ENCODE measurements at places on chromosomes 6 and 20.

GRCh38 chr6:88367248-88367647 is 201.1 kb upstream of the CNR1 start:
- DNase-seq: no peak

GRCh38 chr6:34928695-34929094 is 39.6 kb downstream of the ANKS1A start:
- DNase-seq: no peak

DNA sequence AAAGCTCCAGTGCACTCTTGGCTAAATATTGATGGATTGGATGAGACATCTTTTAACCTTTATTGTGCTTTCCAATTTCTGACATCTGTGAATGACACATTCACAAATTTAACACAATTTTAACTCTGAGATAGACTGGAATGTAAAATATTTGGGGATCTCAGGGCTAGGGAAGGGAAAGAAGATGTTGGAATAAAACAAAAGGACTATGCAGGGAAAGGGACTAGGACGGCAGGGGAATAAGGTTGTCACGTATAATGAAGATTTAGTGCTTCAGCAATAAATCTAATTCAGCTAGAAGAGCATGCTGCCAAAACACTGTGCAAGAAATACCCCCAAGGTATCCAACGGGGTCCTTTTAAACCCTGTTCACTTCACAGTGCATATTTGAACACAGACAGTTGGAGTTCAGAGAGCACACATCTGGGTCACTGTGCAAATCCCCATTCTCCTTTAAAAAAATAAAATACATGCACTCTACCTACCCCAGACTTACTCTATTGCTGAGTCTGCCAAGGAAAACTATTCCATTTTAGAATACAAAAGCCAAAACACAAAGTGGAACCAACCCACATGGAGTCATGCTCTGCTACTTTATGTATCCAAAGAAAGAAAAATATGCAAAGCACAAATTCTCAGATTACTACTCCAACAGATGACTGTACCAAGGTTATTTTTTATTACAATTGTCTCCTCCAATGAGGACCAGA is 151.0 kb upstream of the RSPO3 start:
- DNase-seq: no peak

DNA sequence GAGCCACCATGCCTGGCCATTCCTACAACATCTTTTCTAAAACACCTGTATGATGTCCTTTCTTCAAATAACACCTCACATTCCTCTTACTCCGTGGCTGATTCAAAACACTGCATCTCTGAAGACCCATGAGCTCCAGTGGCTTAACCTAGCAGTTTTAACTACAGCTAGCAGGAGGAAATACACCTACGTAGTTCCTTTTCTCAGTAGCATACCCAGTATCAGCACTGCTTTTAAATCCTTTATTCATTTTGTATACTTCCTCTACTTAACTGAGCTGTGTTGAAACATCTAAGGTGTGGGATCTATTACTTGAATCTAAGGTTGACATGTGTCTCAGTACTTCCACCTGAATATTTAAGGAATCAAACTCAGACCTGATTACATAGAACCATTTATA is 113.6 kb upstream of the CCDC28A start:
- DNase-seq: no peak

- no peak for DNase-seq
Measured at GRCh38 chr6:89874438-89874837, 19.8 kb upstream of the GJA10 start.

GRCh38 chr6:16334671-16335070 is 96.3 kb downstream of the GMPR start:
- DNase-seq: no peak

DNA sequence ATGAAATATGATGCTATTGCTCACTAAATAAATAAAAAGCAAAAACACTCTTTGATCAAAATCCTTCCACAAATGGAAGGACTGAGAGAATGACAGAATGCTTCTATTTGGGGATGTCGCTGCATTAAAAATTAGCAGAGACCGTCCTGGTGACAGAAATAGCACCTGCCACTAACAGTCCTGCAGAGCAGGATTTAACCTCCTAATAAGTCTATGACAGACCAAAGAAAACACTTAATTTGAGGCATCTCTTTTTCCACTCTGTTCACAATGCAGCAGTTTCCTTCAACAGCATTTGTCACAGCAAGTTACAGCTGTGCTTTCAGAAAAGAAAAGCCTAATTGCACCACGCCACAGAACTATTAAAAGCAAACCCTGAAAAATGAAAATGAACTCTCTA is 140.6 kb upstream of the BEND6 start:
- no peak for DNase-seq

DNA sequence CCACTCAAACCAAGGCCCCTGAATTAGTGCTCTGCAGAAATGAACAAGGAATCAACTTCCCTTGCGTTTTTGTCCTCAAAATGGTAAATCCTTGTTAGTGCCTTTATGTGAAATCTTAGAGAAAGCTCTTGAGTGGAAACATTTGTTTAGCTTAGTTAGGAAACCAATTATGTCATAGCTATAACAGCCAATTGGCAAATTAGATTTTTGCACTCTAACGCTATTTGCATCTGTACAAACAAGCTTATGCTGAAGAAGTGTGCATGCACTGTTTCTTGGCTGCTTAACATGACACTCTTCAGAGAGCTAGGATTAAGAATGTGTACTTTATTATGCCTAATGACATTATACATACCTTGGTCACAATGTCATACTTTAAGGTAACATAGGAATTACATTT is 622.6 kb upstream of the SLC35B3 start:
- DNase-seq: no peak

DNA sequence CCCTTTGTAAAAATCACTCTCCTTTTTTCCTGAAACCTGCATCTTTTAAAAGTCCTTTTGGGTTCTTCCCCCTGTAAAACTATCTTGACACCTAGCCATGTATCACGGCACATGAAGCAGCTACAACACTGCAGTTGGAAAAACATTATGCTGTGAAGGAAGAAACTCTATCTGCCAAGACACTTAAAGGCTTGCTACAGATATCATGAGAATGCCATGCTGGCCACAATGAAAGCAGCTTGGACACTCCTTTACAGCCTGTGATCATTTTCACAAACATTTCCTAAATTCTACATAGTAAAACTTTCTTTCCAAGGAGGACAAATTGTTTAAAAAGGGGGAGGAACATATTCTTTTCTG is 31.8 kb downstream of the CNKSR3 start:
- DNase-seq: no peak

- DNase-seq: no peak
Measured at GRCh38 chr6:108492131-108492766, 68.5 kb upstream of the FOXO3 start.

DNA sequence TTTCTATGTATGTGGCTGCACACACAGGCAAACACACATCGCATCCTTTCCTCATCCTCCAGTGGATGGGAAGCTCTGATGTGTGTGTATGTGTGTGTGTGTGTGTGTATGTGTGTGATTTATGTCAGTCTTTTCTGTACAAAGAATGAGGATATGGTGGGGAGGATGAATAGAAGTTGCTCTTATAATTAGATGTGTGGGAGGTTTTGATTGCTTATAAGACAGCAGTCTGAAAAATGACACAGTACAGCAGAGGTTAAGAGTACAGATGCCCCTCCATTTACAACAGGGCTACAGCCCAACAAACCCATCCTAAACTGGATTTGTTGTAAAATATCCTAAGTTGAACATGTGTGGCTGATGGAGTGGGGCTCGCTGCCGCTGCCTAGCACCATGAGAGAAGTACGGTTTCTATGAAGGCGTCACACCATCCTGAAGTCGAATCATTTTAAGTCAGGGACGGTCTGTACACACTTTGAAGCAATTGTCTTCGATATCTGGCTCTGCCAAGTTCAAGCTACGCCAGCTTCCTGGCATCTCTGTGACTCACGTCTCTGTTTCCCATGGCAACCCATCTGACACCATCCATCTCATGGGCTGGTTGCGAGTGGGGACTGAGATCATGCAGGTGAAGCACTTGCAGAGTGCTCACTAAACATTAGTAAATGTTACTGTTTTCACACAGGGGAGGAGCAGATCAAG is 252.6 kb downstream of the MYLK4 start:
- DNase-seq: no peak

GRCh38 chr6:31851485-31851832 is 11.2 kb downstream of the NEU1 start:
- DNase-seq: no peak

GRCh38 chr6:20704325-20705025 is 170.2 kb downstream of the CDKAL1 start:
- no peak for DNase-seq

GRCh38 chr20:23112595-23112994 is 26.5 kb upstream of the CD93 start:
- no peak for DNase-seq

DNA sequence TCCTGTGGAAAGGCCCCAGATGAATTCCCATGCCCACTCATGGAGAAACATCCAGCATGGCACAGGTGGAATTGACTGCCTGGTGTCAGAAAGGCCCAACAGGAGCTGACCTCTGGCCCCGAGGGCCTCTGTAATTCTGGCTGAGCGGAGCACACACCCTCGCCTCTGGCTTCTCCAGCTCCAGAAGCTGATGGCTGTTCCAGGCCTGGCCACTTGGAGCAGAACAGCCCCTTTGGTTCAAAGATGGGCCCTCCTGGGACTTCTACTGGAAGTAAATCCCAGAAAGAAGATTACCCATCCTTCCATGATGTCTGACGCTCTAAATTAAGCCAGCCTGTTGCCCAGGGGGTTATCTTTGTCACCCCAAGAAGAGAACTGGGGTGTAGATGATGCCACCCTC is 275.1 kb upstream of the CDH4 start:
- no peak for DNase-seq

- DNase-seq: no peak
Measured at GRCh38 chr6:42088101-42088591, 37.8 kb downstream of the TAF8 start.

DNA sequence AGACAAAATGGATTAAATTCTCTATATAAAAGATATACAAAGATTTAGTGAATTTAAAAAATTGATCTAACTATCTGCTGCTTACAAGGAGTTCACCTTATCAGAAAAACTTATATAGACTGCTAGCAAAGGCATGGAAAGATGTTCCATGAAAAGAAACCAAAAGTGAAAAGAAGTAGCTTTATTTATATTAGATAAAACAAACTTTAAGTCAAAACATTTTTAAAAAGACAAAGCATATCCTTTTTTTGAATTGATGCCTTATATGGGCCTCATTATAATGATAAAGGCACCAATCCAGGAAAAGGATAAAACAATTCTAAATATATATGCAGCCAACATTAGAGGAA is 334.2 kb downstream of the MEI4 start:
- no peak for DNase-seq

GRCh38 chr6:47202644-47203205 is 107.0 kb downstream of the TNFRSF21 start:
- no peak for DNase-seq

DNA sequence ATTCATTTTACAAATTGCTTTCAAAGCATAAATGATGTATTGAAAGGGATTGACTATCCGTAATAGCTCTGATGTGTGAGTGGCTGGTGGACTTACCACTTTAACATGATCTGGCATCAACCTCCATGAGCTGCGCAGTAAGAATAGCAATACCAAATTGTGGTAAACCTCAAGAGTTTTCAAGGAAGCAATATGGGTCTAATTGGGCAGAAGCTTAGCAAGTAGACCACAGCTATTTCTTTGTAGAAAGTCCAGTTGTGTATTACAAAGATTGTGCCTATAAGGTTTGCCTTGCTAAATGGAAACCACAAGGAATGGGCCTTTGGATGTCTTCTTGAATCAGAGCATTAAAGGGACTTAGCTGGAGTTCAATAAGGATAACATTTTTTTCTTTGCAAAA is 736.6 kb downstream of the KIF16B start:
- no peak for DNase-seq

- no peak for DNase-seq
Measured at GRCh38 chr20:46735436-46735835, 26.0 kb downstream of the SLC2A10 start.

DNA sequence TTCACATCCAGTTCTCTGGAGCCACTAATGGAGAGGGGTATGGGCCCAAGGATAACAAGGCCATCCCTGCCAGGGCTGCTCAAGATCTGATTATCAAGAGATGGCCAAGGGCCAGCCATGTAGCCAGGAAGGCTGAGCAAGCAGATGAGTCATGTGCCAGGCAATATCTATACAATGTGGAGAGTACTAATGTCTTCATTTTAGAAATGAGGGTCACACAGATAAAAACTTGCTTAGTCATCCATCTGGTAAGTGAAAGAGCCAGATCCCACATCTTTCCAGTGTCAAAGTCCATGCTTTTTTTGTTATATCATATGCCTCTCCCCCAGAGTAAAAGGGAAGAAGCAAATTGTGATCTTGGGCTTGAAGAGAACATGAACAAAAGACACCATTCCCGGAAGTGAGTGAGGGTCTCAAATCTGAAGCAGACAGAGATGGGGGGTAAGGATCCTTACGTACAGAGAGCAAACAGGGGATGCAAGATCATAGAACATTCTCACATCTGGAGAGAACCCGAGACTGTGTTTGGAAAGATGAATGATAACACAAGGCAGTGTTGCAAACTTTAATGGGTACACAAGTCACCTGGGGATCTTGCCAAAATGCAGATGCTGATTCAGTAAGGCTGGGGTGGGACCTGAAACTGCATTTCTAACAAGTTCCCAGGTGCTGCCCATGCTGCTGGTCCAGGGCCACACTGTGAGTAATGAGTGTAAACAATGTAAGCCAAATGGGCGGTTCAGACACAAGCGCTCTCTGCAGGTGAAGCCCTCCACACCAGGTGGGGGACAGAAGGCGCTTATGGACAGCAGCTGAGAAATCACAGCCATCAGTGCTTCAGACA is 20.0 kb upstream of the GSTA3 start:
- DNase-seq: no peak

GRCh38 chr6:115220551-115221159 is 840.0 kb downstream of the FRK start:
- no peak for DNase-seq

GRCh38 chr6:105645156-105645555 is 242.3 kb upstream of the PREP start:
- no peak for DNase-seq

- no peak for DNase-seq
Measured at GRCh38 chr6:44423306-44423705, 35.8 kb downstream of the CDC5L start.

DNA sequence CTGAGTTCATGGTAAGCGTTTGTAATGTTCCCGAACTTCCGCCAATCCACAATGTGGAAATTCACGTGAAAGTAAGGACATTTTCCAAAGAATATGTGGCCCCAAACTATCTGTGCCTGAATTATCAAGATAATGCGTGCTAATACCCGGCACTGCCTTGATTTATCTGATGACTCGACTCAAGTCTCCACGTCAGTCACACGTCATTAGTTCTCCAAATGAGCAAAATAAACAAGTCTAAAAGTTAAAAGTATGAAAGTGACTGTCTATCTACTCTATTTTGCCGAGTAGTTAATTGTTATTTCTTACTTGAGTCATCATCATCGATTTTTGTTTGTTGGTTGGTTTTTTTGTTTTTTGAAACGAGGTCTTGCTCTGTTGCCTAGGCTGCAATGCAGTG is 21.7 kb upstream of the FOXC1 start:
- DNase-seq: no peak

DNA sequence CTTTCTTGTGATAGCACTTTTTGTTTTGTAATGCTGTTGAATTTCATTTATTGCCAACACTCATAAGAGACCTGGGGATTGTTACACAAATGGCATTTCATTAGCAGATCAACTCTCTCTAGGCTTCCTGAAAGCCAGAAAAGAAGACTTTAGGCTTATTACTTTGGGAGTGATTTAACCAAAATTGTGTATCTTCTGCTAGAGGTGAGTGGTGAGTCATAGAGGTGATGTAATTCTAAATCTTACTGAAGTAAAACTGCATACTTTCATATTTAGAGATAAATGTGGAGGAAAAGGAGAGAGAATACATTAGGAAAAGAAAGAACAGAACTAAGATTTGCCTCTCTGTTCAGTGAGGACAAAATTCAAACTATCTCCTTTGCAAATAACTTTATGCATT is 304.7 kb upstream of the RGS17 start:
- no peak for DNase-seq
